DMS79 (cell line): ENCODE measurements at places on chromosomes 11 and 22.

DNA sequence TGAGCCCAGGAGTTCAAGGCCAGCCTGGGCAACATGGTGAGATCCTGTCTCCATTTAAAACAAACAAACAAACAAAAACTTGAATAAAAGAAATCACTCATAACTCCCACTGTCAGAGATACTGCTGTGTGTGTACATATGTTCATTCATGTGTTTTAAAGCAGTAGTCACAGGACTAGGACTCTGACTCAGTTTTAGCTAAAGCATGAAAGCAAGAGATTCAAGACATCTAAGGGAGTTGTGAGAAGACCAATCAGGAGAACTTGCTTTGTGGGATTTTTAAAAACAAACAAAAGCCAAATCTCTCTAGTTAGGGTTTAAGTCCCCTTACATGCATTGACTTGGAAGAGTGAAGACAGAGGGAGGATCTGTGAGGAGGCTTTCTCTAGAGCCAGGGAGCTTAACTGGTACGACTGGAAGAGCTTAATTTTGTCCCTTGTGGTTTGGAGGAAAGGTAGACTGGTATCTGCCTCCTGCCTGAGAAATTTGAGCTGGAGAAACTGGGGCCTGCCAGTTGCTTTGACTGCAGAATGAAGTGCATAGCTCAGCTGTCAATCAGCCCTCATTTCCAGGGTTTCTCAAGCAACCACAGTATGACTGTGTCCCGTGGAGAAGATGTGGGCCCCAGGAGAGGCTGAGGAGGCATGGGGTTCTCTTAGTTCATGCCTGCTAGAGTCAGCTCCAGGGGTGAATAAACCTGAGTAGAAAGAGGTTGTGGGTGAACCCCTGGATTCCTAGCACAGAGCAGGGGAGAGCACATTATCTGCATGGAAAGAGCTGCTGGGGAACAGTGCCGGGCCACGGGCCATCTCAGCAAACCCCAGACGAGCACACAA, 30.6 kb downstream of the EXPH5 start:
- no peak for DNase-seq

GRCh38 chr11:65954771-65955170, 6.8 kb upstream of the SART1 start:
- no peak for DNase-seq

GRCh38 chr22:31692186-31692886, 30.3 kb upstream of the PISD start:
- DNase-seq = no peak

GRCh38 chr11:128867277-128867676, at the start of gene KCNJ1:
TSS of gene KCNJ1 (minus strand) at chr11:128867296. CDS start at chr11:128840243, 27,053 bp downstream.
- no peak for DNase-seq

GRCh38 chr11:69277074-69277809, 16.7 kb upstream of the MYEOV start:
- no peak for DNase-seq

GRCh38 chr11:16512198-16512898, 156.0 kb upstream of the SOX6 start:
- DNase-seq = no peak

- no peak for DNase-seq
Measured at GRCh38 chr22:36561291-36561811, 32.4 kb upstream of the EIF3D start.

- DNase-seq = no peak
Measured at GRCh38 chr11:131474947-131475346, 104.5 kb downstream of the NTM start.

DNA sequence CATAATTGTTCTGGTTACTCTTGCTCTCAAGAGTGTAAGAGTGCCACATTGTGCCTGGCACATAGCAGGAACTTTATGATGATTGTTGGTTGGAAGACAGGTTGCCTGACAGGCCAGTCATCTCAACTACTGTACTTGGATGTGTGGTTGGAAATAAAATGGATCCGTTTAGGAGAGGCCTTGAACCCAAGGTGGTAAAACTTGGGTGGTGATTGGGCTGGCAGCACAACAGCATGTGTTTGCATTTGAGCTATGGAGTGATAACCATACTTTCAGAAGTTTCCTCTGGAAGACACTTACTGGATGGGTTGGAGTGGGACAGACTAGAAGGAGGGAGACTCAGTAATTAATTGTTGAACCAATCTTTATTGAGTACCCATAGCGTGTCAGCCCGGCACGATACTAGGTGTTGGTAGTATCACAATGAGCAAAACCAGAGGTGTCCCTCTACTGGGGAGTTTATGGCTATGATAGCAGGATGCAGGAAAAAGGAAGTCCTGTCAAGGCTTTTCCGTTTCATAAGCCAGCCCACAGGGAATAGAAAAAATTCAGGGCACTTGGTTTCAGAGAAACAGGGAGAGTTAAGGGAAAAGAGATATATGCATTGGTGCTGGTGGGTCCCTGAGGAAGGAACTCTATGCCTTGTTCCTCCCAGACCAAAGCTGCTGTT, 3.1 kb upstream of the TMEM109 start:
- DNase-seq = no peak

DNA sequence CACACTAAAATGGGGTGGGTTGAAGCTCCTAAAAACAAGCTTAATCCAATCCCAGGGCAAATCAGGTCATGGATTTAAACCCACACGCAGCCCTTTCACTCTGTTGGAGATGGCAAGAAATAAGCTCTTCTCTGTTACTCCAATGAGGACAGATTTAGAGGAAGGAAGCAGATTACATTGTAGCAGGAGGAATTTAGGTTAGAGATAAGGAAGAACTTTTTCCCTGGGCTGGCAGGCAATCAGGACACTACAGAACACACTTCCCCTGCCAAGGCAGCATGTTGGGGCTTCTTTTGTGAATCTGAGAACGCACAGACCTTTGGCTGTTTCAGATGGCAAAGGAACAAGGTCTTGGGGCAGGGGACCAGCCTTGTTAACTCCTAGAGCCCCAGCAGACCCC, 46.2 kb downstream of the C11orf58 start:
- DNase-seq = no peak

DNA sequence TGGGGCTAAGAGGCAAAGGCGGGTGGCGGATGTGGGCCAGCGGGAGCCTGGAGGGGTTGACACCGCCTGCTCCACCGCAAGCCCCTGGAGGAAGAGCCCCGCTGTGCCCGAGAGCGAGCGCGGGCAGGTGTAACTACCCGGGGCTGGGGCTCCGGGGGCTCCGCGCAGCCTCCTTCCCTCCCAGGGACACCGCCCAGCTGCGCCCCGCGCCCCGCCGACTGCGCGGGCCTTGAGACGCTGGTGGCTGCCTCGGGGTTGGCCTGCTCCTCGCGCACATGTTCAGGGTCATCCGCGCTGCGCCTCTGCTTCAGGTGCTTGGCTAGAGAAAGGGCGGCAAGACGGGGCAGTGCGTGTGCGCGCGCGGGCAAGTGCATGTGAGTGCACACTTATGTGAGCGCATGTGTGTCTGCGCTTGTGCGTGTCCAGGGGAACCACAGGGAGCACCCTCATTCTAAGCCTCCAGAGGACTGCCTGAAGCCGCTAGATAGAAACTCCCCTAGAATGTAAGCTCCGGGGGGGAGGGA, 197.5 kb upstream of the TMEM45B start:
- DNase-seq = no peak

- DNase-seq = no peak
Measured at GRCh38 chr11:1532014-1532586, 40.0 kb downstream of the DUSP8 start.

- DNase-seq = no peak
Measured at GRCh38 chr11:72743321-72744221, 8.6 kb downstream of the ARAP1 start.

- DNase-seq = peak; percentile 23
Measured at GRCh38 chr22:28600546-28601143, 79.0 kb downstream of the TTC28 start.
